H1 (cell line): ENCODE measurements at places on chromosomes 13 and 19. TPM values are rescaled to one million over a fixed set of nuclear protein-coding genes. Genes with fewer than 3 reads are reported as not detected.

DNA sequence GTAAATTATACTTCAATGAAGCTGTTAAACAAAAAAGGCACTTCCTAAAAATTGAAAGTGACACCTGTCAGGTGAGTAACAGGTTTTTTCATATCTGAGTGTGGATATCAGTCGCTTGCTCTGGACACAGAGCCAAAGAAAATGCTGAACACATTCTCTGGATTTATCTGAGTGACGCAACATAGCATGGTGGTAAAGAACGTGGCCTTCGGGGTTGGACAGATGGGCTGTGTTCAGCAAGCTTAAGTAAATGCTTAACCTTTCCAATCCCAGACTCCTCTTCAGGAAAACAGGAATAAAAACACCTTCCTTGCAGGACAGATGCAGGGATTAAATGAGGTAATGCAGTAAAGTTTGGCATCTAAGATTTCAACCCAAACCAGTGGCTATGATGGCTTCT lies 132.0 kb downstream of the FOXO1 start:
- H3K27ac ChIP-seq, result no peak overlapping the region
- no peak for DNase-seq
- no peak overlapping the region for H3K4me3 ChIP-seq
- no peaks in the 10 kb centered on the region for H3K4me1 ChIP-seq

DNA sequence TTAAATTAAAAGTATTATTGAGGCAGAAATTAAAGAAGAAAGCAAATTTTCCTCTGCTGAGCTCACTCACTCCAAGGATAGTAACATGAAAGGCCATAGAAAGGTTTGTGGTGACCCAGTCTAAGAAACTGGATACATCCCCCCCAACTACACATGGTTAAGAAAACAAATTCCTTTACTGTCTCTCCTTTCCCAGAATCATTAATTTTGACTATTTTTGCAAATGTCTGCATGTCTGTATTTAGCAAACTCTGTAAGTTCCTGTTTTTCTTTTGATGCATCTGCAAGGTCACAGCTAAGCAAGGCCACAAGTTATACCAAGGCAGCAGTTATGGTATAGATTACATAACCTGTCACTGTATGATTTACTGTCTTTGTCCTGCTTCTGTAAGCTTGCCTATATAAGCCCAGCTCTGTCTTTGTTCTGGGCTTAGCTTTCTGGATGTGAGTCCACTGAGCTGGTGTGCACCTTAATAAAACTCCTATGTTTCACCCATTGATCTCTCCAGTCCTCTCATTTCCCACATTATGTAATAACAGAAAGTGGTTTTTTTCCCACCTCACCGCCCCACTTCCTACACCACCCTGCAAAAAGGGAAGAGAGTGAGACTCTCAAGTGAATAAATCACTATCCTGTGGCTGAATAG lies 8.5 kb upstream of the ZNF83 start:
- no peaks in the 10 kb centered on the region for H3K36me3 ChIP-seq
- no peak overlapping the region for H3K27ac ChIP-seq
- no peak overlapping the region for H3K4me3 ChIP-seq
- no peak for DNase-seq
- no peaks in the 10 kb centered on the region for H3K27me3 ChIP-seq

The KLHL1 gene
- not detected in 2 replicates for polyA plus RNA-seq

The TSHZ3 gene
- polyA plus RNA-seq, result 3.1 and 3.8 TPM in 2 replicates

GRCh38 chr19:2176337-2176994 lies 12.7 kb downstream of the DOT1L start:
- H3K27ac ChIP-seq, result no peak overlapping the region
- H3K4me3 ChIP-seq, result no peak overlapping the region
- peaks cover 3% of the 10 kb centered on the region for H3K36me3 ChIP-seq
- no peaks in the 10 kb centered on the region for H3K27me3 ChIP-seq
